Foreskin keratinocyte (primary cell): ENCODE measurements at places on chromosomes 3 and 15. TPM values are rescaled to one million over a fixed set of nuclear protein-coding genes. Genes with fewer than 3 reads are reported as not detected.

IQCF5 gene
- not detected in 2 replicates for total RNA-seq

EIF4E3 gene
- 2.1 and 2.6 TPM in 2 replicates for total RNA-seq

ITIH3 gene
- not detected in 2 replicates for total RNA-seq

RYK gene
- total RNA-seq, result 76.8 and 81.9 TPM in 2 replicates

HES1 gene
- total RNA-seq, result 35.1 and 42.1 TPM in 2 replicates

LYZL4 gene
- total RNA-seq, result not detected in 2 replicates

RHOV gene
- total RNA-seq, result 0.17 and 0.18 TPM in 2 replicates

EOMES gene
- total RNA-seq, result 0.37 and 0.95 TPM in 2 replicates

ROBO2 gene
- total RNA-seq, result 0.75 and 0.88 TPM in 2 replicates

DIS3L gene
- total RNA-seq, result 9.9 and 12.2 TPM in 2 replicates

PLSCR5 gene
- total RNA-seq, result not detected in 2 replicates

FGF12 gene
- 0.04 TPM in 1 of 2 replicates, not detected in the other for total RNA-seq

LMAN1L gene
- not detected in 2 replicates for total RNA-seq

CAMP gene
- total RNA-seq, result 0.27 TPM in 1 of 2 replicates, not detected in the other

HRG gene
- 0.04 TPM in 1 of 2 replicates, not detected in the other for total RNA-seq

ACTRT3 gene
- 3.5 and 4.4 TPM in 2 replicates for total RNA-seq

ZNF662 gene
- total RNA-seq, result 1.7 and 2.0 TPM in 2 replicates

CASR gene
- total RNA-seq, result not detected in 2 replicates

CNTN6 gene
- total RNA-seq, result not detected in 2 replicates

CACNA2D2 gene
- 0.04 TPM in 1 of 2 replicates, not detected in the other for total RNA-seq

NR2E3 gene
- total RNA-seq, result 0.28 and 0.65 TPM in 2 replicates

TM4SF4 gene
- total RNA-seq, result not detected in 2 replicates

CAND2 gene
- total RNA-seq, result 1.5 and 1.9 TPM in 2 replicates

CLDN1 gene
- total RNA-seq, result 1.9 and 5.4 TPM in 2 replicates

LTK gene
- not detected in 2 replicates for total RNA-seq

C3orf49 gene
- not detected in 2 replicates for total RNA-seq

AQP9 gene
- 0.14 and 0.31 TPM in 2 replicates for total RNA-seq

MED12L gene
- total RNA-seq, result 0.34 and 0.35 TPM in 2 replicates

KCNAB1 gene
- total RNA-seq, result 0.49 and 0.51 TPM in 2 replicates

C3orf22 gene
- total RNA-seq, result not detected in 2 replicates

CCRL2 gene
- not detected in 2 replicates for total RNA-seq

GOLGA6L7 gene
- total RNA-seq, result not detected in 2 replicates

CSPG4 gene
- total RNA-seq, result 6.0 and 13.3 TPM in 2 replicates

LIPH gene
- 0.03 and 0.07 TPM in 2 replicates for total RNA-seq

ZCWPW2 gene
- total RNA-seq, result 0.18 and 0.31 TPM in 2 replicates

ZPLD1 gene
- 0.46 and 1.0 TPM in 2 replicates for total RNA-seq

GOLGA6B gene
- not detected in 2 replicates for total RNA-seq

PARP15 gene
- total RNA-seq, result 0.27 and 0.35 TPM in 2 replicates

CCNDBP1 gene
- total RNA-seq, result 26.1 and 32.8 TPM in 2 replicates

SOX2 gene
- total RNA-seq, result 0.07 and 0.32 TPM in 2 replicates

ATP13A5 gene
- total RNA-seq, result not detected in 2 replicates

KBTBD13 gene
- not detected in 2 replicates for total RNA-seq
